Stimulated activated CD8-positive, alpha-beta memory T cell treated with anti-CD3 and anti-CD28 coated beads, Interleukin-2, amount 100 ng/mL, for 1 hour (primary cell): ENCODE measurements at places on chromosomes 7 and 10.

DNA sequence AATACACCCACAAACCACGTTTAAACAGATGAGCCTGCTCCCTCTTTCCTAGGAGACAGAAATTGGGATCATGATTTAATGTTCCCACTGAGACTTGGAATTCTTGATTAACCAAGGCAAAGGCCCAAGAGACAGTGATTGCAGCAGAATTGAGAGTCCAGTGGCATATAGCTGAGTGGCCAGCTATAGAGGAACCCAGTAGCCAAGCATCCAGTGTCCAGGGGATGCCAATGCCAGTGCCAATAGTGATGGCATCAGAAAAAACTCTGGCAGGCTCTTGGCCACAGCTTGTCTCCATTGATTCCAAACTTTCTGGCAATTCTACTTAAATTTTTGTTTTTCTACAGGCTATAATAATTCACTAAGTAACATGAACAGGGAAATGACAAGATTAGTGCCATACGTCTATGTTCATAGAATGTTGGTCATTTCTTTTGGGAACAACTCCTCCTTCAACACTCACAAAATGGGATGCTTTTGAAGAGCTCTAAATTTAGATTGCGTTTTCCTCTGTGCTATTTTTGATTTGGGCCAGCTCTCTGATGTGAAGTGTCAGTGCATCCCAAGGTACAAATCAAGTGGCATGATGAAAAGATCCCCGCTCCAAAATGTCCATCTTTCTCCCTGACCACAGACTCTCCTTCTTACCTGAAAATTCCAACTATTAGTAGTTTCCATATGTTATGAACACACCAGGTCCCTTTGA, 83.1 kb upstream of the A1CF start:
- no peak for DNase-seq

DNA sequence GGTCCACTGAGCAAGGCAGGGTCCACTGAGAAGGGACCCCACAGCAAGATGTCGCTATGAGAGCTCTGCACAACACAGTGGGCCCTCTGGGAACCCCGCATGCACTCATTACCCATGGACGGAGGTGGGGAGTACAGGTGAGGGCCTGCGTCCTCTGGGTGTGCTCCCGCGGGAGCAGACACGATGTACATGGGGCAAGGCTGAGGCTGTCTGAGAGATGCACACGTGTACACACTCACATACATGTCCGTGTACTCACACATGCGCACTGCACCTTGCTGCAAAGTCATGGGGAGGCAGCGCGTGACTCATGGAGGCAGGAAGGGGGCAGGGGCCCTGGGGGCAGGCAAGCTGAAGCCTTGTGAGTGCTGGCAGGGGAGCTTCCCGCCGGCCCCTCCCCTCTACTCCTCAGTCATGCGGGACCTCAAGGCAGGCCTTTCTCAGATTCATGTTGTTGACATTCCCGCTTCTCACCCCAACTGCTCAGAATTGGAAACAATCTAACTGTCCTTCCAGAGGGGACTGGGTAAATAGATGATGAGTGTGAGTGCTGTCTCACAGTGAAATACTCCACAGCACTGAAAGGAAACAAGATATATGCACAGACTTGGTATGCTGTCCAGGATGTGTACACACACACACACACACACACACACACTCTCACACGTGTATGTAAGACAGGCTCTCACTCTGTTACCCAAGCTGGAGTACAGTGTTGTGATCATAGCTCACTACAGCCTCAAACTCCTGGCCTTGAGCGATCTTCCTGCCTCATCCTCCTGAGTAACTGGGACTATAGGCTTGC, 40.0 kb downstream of the GOLGA7B start:
- no peak for DNase-seq

GRCh38 chr10:86650151-86650550, 4.2 kb upstream of the OPN4 start:
- no peak for DNase-seq

DNA sequence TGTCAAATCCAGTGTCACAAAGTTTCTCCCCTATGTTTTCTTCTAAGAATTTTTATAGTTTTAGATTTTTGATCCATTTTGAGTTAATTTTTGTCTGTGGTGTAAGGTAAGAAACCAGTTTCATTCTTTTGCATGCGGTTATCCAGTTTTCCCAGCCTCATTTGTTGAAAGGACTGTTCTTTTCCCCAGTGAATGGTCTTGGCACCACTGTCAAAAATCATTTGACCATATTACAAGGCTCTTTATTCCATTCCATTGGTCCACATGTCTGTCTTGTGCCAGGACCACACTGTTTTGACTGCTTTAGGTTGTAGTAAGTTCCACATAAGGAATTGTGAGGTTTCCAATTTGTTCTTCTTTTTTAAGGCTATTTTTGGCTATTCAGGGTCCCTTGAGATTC, 64.0 kb downstream of the INPP5A start:
- DNase-seq = no peak

GRCh38 chr10:98589007-98589406, 142.3 kb upstream of the HPS1 start:
- no peak for DNase-seq

- no peak for DNase-seq
These were observed 599.0 kb downstream of the TYW1 start for GRCh38 chr7:67595431-67596180.

DNA sequence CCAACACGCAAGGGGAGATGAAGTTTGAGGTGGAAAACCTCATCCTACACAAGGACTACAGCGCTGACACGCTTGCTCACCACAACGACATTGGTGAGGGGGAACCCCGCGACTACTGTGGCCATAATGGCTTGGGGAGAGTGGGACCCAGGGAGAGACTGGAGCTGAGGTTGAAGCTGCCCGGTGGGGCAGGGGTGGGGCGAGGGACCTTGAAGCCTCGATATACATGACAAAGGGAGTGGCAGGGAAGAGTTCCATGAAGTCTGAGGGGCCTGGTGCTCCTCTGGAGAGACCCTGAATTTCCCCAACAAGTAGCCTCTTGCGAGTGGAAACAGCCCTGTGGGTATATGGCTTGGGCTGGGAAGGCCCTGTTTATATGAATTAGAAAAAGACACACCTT, 3.1 kb downstream of the PLAU start:
- DNase-seq = no peak

DNA sequence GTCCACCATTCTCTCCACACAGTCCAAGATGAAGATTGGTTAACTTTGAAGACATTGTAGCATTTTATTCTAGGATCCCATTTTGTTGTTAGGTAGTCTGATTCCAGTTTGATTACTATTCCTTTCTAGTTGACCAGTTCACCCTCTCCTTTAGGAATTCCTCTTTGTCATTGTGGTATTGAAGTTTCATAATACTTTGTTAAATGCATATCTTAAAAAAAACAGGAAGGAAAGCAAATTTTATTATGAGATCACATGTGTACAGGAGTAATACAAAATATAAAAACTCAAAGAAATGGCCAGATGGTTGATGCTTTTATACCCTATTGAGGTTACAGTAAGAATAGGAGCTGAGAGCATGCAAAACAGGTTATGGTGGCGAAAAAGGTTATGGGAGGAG, 15.5 kb upstream of the SEMA3C start:
- DNase-seq = no peak

DNA sequence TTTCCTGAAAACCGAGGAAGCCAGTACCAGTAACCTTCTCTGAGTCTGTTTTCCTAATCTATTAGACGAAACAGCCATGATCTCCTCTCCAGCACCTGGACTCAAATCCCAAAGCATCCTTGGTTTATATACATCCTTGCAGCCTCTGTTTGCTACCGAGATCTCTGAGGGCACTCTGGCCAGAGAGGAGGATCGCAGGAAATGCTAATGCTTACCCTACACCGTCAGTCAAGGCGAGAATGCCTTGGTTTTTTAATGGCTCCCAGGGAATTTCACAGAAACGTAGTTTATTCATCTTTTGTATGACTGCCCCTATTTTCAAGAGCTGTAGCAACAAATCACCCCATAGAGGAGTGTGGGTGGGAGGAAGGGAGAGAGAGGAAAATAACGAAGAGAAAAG, 91.5 kb upstream of the CALN1 start:
- DNase-seq = no peak

DNA sequence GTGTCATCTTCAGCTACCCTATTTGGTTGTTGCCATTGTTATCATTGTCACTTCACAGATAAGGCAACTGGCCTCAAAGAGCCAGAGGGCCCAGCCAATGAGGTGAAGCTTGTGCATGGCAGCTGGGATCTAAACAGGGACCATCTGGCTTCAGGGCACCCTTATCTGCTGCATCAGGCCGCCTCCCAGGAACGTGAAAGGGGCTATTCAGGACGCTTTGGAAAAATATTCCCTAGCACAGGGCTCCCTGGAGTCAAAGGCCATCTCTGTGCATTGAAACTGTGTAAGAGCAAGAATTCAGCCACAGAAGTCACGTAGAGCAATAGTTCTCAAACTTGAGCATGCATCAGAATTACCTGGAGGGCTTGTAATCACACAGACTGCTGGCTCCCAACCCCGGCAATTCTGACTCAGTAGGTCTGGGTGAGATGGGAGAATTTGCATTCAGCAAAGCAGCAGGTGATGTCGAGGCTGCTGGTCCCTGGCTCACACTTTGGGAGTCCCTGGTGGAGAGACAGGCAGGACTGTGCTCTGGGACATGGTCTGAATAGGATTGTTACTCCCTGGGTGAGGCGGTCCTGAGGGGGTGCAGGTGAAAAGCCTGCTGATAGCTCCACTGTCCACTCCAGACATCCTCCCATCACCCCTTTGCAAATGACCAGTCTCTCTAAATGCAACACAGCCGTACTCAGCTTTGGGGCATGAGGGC, 21.5 kb upstream of the PLEKHA1 start:
- no peak for DNase-seq

DNA sequence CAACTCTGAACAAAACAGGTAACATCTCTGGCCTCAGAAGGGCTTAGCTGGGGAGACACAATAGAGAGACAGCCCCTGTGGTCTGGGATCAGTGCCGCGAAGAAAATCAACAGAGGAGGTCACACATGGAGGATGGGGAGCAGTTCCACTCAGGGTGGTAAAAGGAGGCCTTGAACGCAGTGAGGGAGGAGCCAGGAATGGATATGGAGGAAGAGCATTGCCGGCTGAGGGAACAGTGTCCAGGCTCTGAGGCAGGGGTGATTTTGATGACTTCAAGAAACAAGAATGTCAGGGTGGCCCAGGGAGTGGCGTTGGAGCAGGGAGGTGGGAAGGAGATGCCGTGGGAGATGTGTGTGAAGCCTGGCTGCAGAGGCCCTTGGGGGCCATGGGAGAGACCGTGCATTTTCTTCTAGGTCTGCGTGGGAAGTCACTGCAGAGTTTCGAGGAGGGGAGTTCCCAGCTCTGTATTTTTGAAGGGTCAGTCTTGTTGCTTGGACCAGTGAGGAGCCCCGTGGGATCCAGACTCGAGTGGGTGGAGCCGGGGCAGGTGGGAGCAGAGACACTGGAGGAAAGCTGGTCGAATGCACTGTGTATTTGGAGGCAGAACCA, 35.7 kb upstream of the SH2D4B start:
- DNase-seq = no peak

- DNase-seq = peak; percentile 24
These were observed 167.1 kb upstream of the ADO start for GRCh38 chr10:62637249-62638061.

- DNase-seq = no peak
These were observed 25.1 kb downstream of the ZMIZ1 start for GRCh38 chr10:79093658-79094411.

- DNase-seq = no peak
These were observed 13.9 kb downstream of the PIP4K2A start for GRCh38 chr10:22700489-22700888.

DNA sequence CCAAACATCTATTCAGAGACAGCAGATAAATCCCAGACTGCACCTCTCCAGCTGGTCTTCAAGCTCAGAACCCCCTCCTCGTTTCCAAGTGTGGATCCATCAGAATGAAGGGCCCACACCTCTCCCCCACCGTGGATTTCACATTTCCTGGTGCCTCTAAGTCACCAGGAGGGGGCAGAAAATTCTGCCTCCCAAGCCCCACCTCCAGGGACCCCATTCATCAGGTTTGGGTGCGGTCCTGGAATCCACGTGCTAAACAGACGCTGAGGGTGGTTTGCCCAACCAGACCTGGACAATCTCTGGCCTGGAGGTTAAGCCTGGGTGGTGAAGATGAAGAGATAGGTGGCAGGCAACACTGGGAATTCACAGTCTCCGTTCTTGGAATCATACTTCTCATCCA, 92.4 kb downstream of the WDR11 start:
- no peak for DNase-seq

DNA sequence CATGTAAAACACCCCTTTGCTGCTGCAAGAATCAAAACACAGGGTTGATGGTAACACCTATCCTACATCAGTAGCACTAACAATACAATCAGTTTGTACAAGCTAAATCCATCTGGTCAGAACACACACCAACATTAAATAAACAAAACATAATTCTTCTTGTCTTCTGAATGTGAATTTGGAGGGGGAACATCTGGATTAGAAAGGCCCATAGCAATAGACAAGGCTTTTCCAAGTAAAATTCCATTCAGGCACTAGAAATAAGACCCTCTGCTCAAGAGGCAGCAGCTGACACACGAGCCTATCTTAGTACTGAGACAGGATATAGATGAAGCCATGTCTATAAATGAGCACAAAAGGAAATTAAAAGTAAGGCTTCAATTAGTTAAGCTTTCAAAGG, 839.9 kb upstream of the LRRTM3 start:
- DNase-seq = no peak

DNA sequence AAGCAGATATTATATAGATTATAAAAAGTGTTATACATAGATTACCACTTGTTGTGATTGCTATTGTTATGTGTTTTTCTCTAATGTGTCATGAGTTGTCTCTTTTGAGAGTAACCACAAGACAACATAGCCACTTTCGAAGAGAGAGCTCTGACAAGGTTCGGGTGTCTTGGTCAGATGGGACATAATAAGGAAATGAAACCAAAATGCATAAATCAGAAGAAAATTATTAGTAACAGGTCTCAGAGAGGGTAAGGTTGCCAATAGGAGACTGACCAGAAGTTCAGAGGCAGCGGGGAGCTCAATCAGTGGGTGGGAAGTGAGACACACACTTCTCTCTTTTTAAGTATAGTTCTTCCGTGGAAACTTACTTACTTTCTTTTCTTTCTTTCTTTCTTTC, 639.2 kb upstream of the POT1 start:
- DNase-seq = no peak

DNA sequence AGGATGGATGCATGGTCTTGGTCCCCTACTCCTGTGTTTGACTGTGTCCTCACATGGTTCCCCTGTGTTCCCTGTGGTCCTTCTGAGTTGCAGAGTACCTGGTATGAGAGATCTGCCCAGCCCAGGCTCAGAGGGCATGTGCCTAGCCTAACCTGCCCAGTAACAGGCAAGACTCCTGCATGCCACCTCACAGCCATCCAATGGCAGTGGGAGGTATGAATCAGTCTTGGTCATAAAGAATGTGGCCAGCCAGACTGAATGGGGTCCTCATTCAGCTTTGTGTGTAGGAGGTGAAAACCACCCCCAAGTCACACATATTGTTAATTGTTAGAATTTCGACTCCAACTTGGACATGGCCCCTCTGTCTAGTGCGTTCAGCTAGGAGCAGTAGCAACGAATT, 17.2 kb upstream of the GPR158 start:
- no peak for DNase-seq

GRCh38 chr7:71264005-71264404, 132.1 kb downstream of the GALNT17 start:
- DNase-seq = no peak

DNA sequence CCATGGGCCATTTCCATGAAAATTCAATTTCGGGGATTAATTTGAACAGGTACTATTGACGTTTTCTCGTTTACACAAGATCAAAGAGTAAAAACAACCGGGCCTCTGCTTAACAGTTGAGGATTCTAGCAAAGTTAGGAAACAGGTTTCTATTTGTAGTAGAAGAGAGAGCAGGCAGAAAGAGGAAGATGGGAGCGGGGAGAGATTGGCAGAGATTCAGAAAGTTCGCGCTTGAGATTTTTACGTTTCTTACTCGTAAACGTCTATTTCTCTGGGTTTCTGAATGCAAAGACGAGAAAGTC, 571 bp upstream of the VWC2 start:
- no peak for DNase-seq
